ENCODE measurements at places on chromosomes 5 and 9.

- no peak for DNase-seq
These were observed 134.8 kb upstream of the CD180 start for GRCh38 chr5:67331296-67331925.

DNA sequence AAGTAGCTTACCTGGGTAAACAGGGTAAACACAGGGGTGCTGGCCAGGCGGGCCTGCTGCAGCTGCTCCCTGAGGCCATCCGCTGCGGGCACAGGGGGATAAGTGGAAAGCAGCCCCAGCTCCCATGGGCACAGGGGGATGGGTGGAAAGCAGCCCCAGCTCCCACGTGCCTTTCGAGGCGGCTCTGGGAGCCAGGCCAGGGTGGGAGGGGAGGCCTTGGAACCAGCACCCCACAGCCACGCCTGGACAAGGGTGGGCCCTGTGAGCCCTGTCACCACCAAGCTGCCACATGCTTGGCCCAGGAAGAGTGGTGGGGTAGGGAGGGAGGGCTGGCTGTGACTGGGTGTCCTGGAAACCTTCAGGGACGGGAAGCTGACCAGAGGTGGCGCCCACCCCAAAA lies 7.8 kb upstream of the CARD9 start:
- DNase-seq: no peak

- DNase-seq: no peak
These were observed 15.4 kb upstream of the UBAP1 start for GRCh38 chr9:34163434-34163833.

DNA sequence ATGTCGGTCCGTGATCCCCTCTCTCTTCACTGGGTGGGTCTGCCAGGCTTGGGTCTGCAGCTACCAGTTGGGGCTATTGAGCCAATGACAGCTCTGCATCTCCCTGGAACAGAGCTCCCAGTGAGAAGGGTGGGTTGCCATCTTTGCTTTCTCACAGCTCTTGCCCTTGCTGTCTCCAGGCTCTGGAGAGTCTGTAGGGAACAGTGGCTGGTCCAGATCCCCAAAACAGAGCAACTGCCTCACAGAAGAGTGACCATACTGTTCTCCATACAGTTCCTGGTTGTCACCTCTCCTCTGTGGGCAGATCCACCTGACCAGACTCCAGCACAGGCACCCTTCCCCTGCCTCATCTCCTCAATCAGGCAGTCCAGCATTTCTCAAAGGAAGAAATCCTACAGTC lies 5.2 kb upstream of the IFNA17 start:
- DNase-seq: no peak

DNA sequence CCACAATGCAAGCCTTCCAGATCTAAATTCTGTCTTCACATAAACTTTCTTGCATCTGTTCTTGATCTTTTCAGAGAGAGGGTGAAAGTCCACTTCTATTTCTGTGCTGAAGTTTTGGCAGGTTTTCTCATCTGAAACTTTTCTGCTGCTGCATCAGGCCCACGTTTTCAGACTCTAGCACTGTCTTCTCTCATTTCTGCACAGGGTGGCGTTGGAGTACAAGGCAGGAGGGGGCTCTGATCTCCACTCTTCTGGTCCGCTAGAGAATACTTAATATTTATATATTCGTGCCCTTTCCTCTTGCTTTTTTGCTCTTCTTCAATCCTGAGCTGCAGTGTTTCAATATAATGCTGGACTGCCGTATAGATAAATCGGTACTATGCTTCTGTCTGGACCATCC lies 204.0 kb upstream of the PRDM9 start:
- DNase-seq: no peak

DNA sequence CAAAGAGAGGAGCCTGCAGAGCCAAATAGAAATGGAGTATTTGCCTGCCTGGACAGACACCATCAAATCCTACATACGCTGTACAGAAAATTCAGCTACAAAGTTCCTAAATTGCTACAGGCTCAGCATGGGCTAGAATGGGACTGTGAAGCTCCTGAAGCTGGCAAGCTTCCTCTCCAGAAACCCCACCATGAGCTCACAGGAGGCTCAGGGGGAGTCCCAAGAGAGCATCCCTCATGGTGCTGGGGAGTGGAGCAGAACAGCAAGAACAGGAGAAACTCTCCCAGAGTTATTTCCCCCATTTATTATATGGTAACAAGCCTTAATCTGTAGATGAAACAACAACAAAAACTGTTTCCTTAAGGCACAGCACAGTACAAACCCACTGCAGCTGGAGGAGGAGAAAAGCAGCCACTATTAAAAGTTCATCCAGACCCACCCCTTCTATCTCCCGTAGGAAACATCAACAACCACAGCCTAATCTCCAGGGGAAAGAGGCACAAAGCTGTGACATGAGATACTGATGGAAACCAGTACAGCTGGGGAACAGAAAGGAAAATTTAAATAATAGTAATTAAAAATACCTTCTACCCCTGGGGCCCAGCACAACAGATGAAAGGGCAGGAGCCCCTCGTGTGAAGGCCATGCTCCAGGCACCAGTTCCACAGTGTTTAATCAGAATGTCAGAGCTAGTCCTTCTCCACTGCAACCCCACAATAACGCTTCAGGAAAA lies 548.5 kb downstream of the MTRR start:
- DNase-seq: no peak

- peak; percentile 17 for DNase-seq
These were observed 66.1 kb downstream of the PAPPA start for GRCh38 chr9:116219686-116220085.

- no peak for DNase-seq
These were observed 104.7 kb upstream of the SLC12A2 start for GRCh38 chr5:127978738-127979300.

GRCh38 chr9:3629495-3629894 lies 103.7 kb upstream of the RFX3 start:
- DNase-seq: no peak

DNA sequence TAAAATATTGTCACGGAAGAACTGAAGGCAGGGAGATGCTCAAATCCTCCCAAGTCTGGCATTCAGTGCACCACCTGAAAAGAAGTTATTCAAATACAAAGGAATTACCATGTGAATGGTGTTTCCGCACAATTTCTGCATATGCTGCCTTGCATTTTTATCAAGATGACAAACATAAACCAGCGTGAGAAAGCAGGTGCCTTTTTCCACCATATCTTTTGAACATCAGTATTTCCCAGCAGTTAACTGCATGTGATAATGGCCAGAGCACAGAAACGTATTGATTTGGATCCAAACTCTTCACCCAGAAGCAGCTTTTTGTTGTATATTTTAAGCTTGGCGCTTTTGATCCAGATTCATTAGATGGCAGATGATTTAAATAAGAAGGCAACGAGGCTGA lies 808.0 kb downstream of the TLE1 start:
- DNase-seq: no peak

- DNase-seq: peak; percentile 5
These were observed 67.2 kb upstream of the IER5L start for GRCh38 chr9:129245276-129245675.

DNA sequence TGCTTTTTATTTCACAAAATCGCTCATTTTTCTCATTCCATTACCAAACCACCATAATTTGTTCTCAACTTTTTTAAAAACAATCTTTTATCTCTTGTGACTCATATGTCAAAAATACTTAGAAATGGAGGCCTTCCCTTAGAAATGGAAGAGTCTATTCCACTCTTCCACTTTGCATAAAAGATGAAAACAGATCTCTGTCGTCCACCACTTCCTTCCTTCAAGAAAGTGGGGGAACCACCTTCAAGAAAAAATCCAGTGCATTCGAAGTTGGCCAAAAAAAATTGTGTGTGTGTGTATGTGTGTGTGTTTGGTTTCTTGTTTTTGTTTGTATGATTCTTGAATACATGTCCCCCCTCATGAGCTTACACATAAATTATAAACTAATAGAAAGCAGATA lies 628.8 kb upstream of the DMAC1 start:
- DNase-seq: no peak

DNA sequence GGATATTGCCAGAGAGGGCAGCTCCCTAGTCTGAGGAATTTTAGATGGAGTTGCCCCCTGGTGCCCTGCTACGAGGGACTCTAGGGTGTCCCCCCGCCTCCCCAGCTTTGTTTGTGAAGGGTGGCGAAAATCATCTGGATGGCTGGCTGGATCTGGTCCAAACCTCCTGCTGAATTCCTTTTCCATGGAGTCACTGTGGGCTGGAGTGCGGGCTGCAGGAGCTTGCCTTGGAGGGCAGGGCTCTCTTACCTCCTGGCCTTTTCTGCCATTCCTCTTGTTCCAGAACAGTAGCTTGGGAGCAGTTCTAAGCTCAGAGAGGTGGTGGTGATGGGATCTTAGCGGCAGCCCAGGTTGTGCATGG lies 2.1 kb downstream of the SYNPO start:
- DNase-seq: peak; percentile 50
